Vagina (tissue), 2 donors: ENCODE measurements at places on chromosomes 11 and 22. TPM values are rescaled to one million over a fixed set of nuclear protein-coding genes. Genes with fewer than 3 reads are reported as not detected.
A peak's percentile ranks its signal among the peaks of the same experiment; 100 is the strongest.

DNA sequence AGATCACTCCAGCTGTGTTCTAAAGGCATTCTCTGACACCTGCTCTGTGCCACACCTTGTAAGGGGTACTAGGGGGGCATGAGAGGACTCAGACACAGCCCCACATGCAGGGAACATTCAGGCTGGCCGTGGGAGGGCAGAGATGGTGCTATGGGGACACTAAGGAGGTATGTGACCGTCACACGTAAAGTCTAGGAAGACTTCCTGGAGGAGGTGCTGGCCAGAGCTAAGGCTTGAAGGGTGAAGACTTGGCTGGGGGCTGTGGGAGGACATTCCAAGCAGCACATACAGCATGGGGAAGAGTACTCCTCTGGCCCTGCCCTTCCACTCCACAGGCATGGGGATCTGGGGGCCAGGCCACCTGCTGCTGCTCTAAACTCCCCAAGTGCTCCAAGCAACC is 48.5 kb upstream of the TCF20 start:
- no peak for DNase-seq

GRCh38 chr11:131980888-131981668 is 610.7 kb downstream of the NTM start:
- DNase-seq, result no peak

DNA sequence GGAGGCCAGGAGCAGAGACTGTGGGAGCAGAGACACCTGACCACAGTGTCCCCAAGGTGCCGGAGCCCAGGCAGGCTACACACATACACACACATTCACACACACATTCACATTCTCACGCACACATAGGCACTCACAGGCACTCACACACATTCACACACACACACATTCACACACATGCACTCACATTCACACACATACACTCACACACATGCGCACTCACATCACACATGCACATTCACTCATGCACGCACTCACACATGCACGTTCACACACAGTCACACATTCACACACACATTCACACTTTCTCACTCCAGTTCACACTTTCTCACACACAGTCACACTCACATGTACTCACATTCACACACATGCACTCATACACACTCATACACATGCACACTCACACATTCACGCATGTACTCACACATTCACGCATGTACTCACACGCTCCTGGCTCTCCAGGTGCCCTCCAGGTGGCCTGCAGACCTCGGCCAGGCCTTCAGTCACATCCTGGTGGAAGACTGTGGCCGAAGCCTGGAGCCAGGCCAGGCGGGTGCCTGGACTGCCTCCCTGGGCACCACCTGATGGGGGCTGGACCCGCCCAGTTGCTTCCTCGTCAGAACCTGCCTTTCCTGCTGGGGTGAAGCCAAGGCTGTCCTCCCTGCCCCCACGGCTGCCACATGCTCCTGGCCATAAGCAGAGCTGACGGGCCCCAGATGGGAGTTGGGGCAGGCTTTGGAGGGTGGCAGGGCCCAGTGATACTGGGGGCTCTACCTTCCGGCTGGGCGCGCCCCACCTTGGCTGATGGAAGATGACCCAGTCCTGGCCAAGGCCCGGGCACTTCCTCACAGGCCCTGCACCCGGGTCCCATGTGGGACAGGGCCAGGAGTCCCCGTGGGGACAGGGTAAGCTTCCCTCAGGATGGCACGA is 89.5 kb downstream of the WNT7B start:
- no peak for DNase-seq

GRCh38 chr11:104033134-104033533 is 3.3 kb upstream of the DDI1 start:
- DNase-seq, result no peak

DNA sequence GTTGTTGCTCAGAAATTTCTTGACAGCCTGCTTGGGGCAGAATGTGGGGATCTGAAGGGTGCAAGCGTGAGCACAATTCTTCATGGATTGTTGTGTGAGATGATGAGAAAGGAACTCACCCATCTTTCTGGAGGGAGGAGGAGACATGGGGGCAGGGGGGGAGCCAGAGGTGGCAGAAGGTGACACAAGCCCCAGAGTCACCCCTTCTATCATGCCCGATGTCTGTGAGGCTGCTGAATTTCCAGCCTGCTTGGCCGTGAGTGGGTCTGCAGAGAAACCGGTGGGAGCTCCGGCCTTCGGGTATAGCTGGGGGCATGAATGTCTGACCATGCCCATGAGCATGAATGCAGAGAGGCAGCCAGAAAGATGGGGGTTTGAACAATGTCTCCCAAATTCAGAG is 870.7 kb downstream of the TBC1D22A start:
- peak; percentile 77 for DNase-seq

DNA sequence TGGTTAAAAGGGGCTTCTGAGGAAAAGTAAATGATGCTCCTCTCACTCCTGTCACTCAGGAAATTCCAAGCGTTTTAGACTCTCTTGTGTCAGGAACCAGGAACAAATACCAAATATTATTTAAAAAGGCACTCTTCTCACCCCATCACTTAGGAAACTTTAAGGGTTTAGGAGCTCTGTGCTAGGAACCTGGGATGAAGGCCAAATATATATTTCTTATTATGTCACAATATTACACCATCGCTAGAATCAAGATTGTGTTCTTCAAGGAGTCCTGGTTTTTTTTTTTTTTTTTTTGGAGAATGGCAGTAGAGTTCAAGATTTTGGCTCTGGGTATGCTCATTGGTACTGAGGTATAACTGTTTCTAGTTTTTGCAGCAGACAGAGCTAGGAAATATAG is 79.0 kb upstream of the HEPHL1 start:
- no peak for DNase-seq

GRCh38 chr11:110490886-110491285 is 61.1 kb downstream of the FDX1 start:
- no peak for DNase-seq

- no peak for DNase-seq
These were observed 713.5 kb upstream of the API5 start for GRCh38 chr11:42598341-42598740.

DNA sequence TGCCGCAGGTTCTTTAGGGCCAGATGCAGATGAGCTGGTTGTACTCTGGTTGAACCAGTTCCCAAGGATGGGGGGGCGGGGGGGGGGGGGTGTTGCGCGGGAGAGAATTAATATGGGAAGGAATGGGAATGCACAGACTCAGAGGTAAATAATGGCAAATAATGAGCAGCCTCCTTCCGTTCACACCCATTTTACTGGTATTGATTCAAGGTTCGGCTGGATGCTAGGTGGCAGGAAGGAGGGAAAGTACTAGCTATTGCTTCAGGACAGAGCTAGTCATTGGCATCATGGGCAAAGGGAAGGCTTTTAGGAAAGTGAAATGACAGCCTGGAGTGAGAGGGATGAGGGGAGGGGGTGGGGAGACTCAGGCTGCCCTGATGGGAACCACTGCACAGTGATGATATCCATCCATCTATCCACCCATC is at the start of gene VSTM5:
Gene VSTM5, minus strand, starts transcription at position 25 of the 425 bp plus-strand sequence. CDS start 116 bp downstream, outside the sequence.
- DNase-seq, result no peak

- no peak for DNase-seq
These were observed 310.7 kb upstream of the NCAM1 start for GRCh38 chr11:112650527-112650926.

DNA sequence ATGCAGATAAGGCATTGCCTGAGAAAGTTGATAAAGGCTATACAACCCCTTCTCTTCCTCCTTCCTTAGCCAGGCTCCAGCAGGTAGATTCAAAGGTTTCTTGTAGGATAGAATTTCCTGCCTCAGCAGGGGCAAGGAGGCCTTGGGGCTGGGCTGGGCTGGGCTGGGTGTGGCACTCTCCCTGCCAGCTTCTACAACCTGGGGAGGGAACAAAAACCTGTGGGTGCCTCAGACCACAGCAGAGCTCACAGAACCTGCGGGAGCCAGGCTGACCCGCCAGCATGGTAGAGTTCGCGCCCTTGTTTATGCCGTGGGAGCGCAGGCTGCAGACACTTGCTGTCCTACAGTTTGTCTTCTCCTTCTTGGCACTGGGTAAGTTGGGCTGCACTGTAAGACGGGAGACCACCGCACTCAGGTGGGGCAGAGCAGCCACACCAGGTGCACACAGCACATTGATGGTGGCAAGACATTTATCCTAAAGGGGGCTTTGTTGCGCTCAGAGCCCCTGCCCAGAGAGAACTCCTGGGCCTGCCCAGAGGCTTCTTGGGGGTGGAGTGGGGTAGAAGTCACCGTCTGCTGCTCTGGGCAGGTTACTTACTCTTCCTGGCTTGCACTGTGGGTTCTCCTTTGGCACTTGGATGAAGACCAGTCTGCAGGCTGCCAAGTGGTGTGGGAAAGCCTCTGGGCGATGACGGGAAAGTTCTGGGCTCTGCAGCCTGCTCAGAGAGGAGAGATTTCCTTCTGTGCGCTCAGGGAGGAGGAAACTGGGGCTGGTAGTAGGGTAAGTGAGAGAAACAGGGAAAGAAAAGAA is at the start of gene MOGAT2:
Gene MOGAT2, plus strand, starts transcription at position 231 of the 811 bp plus-strand sequence. Its CDS starts 51 bp downstream, at position 282.
- no peak for DNase-seq

- no peak for DNase-seq
These were observed 1326.6 kb downstream of the TBC1D22A start for GRCh38 chr22:48088926-48089536.

GRCh38 chr11:76085270-76085669 is 121.0 kb downstream of the WNT11 start:
- DNase-seq, result no peak

GRCh38 chr11:69664901-69665300 is 10.3 kb downstream of the LTO1 start:
- DNase-seq, result no peak

DNA sequence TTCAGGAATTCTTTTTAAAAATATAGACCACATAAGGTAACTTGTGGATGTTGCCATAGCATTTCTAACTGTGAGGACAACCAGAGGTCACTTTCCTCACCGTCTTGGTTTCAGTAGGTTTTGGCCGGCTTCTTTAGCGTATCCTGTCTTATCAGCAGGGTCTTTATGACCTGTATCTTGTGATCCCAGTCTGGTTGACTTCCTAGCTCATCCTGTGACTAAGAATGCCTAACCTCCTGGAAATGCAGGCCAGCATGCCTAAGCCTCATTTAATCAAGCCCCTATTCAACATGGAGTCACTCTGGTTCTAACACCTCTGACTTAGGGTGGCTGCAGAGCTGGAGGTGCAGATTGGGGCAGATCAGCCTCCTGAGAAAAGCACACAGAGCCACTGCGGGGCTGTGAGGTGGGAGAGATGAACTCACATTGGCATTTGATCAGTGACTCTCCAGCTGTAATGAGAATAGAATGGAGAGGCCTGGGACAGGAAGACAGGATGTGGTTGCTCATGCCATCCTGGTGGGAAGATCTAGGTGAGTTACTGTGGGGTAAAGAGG is 41.1 kb upstream of the TOP3B start:
- DNase-seq, result no peak

GRCh38 chr22:24170188-24170587 is 11.1 kb upstream of the SUSD2 start:
- no peak for DNase-seq

- DNase-seq, result no peak
These were observed 58.3 kb downstream of the SLC22A12 start for GRCh38 chr11:64649291-64649697.

- no peak for DNase-seq
These were observed 305.9 kb upstream of the MTNR1B start for GRCh38 chr11:92663539-92663938.

- no peak for DNase-seq
These were observed at the start of gene TUB for GRCh38 chr11:8080674-8081590. TUB (plus strand) TSS chr11:8081211; CDS start chr11:8081511, 300 bp downstream.

DNA sequence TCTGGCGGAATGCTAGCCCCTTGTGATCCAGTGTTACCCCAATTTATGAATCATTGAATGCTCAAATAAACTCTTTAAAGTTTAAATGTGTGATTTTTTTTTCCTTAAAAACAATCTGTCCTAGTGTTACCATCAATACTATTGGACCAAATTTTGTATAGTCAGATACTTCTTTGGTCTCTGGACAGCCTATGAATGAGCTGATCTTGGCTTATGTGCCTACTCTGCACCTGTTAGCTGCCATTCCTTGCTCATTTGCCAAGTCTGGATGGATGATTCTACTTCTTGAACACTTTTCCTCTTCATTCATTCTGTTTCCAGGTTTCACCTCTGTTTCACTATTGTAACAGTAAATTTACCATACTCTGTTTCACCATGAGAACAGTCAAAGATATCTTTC is 226.5 kb upstream of the ZBED5 start:
- DNase-seq, result no peak

GRCh38 chr11:106262852-106263251 is 185.4 kb downstream of the AASDHPPT start:
- DNase-seq, result no peak

GRCh38 chr11:77346906-77347603 is 45.6 kb upstream of the GDPD4 start:
- no peak for DNase-seq

DNA sequence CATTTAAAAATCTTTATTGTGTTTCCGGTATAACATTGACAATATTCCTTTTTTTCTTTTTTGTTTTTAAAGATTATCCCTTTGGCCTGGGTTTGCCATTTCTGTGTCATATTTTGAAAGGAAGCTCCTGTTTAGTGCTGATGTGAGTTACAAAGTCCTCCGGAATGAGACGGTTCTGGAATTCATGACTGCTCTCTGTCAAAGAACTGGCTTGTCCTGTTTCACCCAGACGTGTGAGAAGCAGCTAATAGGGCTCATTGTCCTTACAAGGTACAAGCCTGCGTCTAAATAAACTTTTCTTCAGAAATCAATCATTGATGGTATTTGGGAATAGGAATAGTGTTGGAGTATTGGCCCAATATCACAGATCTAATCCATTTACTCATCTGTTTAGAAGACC is 19.8 kb downstream of the PIWIL4 start:
- DNase-seq, result no peak

DNA sequence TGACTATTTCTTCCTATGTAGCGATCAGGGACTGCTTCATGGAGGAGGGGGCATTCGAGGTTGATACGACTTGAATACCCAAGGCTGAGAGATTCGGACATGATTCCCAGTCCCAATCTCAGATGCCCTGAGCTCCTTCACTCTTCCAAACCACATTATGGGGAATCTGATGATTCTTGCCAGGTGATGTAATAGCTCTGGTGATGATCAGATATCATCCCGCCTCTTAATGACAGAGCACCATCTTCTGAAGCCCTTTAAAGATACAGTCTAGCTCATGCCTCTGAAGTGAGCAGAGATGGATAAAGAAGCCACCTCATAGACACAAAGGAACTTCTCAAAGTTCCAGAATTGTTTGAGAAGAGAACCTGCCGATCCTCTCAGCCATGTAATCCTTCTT is 8.9 kb upstream of the CLMP start:
- DNase-seq, result peak; percentile 27

Gene MRPL16
- total RNA-seq, result 38.3 TPM

Gene MFNG
- total RNA-seq, result 15.2 TPM

Gene KCNE3
- total RNA-seq, result 5.2 TPM

Gene OR51B4
- total RNA-seq, result not detected

Gene GRIK4
- total RNA-seq, result 0.25 TPM

Gene AGBL2
- 2.2 TPM for total RNA-seq

Gene SCN4B
- 0.98 TPM for total RNA-seq

Gene TBX10
- not detected for total RNA-seq

Gene RFPL3
- not detected for total RNA-seq

Gene LRRC51
- 5.6 TPM for total RNA-seq
